ENCODE measurements at places on chromosomes 2 and 18.
A peak's percentile ranks its signal among the peaks of the same experiment; 100 is the strongest.

DNA sequence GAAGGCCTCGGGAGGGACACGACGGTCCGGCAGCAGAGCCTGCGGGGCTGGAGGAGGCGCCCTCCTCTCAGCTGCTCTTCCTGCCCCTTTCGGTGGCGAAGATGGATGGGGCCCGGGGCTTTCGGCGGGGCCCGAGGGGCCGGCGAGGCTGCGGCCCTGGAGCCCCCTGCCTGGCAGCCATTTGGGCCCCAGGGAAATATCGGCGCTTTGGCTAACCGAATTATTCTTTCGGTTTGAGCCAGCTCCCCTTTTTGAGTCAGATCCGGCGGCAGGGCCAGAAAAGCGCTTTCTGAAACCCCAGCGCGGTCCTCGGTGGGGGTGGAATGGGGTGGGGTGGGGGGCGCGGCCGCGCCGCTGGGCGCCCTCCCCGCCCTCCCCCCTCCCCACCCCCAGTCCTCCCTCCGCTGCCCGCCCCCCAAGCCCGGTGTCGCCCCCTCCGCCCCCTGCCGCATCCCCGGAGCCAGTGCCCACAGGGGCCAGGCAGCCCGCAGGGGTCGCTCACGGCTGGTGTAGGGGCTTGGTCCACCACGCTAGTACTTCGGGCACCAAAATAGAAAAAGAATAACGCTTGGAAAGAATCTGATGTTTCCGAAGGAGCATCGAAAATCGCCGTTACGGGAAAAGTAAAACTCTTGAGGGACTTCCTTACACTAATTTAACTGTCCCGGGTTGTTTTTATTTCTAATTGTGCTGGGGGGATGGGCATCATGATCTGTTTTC, 9.1 kb upstream of the ARID5A start:
- DNase-seq, result peak; percentile 92

GRCh38 chr2:160379399-160379798, 114.2 kb downstream of the RBMS1 start:
- DNase-seq, result no peak

DNA sequence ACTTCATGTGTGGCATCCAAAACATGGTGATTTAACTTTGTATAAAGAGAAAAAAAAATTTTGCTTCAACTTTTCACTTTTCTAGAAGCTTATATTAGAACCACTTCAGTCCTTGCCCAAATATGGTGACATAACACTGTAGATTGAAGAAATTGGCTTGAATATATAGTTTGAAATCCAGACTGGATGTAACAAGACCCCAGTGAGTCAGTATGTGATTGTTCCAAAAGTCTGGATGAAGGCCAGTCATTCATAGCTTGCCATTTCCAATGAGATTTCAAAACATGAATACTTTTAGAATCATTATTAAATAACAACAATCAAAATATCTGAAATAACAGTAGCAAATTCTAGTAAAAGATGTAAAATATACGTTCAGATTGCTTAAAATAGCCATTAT, 104.8 kb upstream of the FN1 start:
- no peak for DNase-seq

DNA sequence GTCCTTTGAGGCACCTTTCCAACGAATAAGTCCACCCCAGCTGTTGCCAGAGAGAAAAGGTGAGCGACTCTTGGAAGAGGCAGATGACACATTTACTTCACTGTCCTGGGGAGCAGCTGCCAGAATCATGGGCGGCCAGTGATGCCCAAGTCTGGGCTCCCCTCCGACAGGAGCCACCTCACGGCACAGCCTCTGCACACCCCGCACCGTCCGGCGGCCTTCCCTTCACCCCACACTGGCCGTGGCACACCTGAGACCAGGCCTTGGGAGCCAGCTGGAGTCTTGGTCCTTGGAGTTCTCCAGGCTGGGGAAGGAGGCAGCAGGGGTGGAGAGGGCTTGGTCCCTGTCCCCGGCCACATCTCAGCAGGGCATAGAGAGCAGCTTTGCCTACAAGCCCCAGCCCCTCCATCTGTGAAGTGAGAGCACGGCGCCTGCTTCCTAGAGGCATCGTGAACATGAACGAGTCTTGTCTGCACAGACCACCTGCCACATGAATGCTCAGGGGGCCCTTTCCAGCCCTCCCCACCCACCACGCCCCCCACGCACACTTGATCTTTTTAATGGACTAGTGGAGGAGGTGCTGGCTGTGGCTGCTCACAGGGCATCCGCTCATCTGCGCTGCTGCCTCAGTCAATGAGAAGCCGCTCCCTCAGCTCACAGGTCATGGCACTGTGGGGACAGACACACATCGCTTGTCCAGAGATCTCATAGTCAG, 400.2 kb upstream of the MYT1L start:
- no peak for DNase-seq

DNA sequence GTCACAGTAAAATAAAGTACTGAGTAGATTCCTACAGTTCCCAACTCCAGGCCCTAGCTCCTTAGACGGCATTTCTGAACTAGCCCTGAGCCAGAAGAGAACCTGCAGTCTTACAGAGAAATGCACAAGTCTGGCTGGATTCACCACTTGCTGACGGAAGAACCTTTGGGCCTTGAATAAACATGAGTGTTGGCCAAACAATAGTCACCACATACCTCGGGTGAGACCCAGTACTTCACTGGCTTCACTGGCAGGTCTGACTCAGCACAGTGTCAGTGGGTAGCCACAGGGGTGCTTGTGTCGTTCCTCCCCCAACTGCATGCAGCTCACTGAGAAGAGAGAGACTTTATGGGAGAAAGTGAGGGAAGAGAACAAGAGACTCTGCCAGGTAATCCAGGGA, 88.9 kb downstream of the TMEM185B start:
- DNase-seq, result no peak

GRCh38 chr2:231640641-231641111, 48.0 kb downstream of the TEX44 start:
- no peak for DNase-seq

- DNase-seq, result no peak
Observed at GRCh38 chr18:2036086-2036485, 535.2 kb downstream of the METTL4 start.

DNA sequence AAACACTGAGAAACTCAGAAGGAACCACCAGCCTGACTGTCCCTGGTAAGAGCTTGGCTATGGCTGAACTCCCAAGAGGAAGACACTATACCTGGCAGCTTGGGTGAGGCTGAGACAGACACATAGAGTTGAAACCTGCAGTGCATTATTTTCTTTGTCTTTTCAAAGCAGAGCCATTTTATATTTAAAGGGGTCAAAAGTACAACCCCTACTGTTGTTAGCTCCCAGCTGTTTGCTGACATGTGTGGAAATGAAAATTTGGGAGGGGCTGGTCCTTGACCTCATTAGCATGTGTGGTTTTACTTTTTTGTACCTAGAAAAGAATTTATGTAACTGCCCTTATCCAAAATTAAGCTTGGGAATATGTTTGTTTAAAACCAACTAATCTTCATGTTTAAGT, 309.0 kb downstream of the RPRM start:
- DNase-seq, result no peak

DNA sequence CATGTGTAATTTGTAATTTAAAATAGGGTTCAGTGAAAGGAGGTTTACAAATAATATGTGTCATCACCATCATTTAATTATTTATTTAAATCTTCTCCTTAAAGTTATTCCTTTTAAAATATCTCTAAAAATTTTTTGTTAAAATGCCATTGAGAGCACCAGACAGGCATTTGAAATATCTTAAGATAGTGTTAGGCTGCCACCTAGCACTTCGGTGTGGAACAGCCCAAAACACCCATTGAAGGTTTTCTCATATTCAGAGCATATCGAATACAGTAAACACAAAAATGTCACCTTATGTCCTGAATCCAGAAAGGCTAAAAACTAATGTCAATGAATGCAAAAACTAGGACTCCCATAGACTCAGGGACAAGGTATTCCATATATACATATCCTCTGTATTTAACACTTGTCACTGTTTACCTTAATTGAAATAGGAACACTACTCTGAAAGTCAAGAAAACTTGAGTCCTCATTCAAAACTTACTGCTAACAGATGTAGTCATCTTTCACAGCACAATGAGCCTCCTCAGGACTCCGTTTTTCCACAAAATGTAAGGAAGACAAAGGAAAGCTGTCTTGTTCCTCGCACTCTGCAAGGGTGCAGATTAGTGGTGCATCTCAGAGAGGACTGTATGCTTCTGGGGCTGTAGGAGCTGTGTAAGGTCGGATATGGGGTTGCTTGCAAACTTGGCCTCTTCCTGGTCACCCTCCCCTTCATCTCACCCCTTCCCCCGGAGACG, 329.5 kb downstream of the PAX3 start:
- peak; percentile 21 for DNase-seq

DNA sequence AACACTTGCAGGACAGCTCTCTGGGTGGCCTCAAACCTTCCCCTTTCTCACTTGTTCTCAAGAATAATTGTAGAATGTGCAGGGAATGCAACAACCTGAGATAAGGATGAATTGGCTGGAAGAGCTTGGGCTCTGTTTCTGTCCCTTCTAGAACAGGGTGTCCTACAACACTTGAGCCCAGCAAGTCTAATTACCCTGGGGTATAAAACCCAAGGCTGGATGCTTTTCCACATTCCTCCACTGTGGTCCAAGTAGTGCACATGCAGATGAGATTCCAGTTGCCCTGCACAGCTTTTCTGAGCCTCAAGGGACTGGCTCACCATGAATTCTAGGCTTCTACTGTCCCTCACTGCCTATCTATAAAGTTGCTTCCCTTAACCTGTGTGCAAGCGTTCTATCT, 140.8 kb upstream of the SPATS2L start:
- no peak for DNase-seq

DNA sequence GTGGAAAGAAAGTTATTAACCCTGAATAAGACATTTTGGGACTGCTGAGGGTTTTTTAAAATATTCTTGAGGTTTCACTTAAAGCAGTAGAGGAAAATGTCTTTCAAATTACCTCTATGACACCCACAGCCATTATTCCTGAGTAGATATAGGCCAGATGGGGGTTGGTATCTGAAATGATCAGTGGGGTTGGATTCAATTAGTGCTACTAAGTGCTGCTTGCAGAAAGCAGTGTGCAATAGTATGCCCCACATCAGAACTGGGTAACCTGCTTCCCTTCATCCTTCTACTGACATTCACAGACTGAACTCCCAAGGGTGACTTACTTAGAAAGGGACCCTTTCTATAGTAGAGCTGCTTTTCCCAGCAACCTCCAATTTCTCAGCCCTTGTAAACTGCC, 7.3 kb upstream of the ETAA1 start:
- DNase-seq, result no peak

DNA sequence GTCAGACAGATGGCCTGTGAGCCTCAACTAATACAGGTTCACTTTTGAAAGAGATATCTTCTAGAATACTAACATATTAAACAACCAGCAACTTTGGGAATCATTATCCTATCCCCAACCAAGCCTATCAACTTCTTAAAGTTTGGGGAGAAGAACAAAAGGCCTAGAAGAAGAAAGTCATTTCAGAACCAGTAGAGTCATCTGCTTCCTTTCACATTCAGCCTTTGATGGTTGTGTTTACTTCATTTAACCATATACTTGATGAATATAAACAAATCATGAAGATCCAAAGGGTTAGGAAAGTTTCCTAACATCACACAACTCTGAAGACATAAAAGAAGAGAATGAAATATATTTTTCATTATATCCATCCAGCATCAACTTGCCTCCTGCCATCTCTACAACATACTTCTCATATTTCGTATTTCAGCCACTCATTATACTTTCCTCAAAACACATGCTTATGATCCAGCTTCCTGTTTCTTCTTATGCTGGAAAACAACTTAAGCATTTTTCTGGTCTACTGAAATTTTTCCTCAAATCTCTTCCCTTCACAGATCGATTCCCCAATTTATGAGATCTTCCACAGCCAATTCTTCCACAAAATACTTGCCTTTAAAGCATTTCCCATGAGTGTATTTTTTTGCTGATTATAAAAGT, 114.3 kb downstream of the CACNB4 start:
- peak; percentile 4 for DNase-seq

DNA sequence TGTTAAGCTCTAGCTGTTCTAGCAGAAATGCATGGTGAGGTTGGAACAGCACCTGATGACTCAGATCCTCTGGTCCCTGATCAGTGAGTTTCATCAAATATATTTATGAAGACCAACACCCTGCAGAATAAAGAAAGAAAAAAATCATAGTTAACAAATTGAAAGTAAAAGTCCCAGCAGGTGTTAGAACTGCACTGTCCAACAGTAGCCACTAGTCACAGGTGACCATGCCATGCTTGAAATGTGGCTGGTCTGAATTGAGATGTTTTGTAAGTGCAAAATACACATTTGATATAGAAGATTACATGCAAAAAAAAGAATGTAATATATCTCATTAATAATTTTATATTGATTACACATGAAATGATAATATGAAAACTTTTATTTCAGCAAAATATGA, 1010.7 kb upstream of the ZEB2 start:
- no peak for DNase-seq

- no peak for DNase-seq
Observed at GRCh38 chr2:44983836-44984604, 25.2 kb downstream of the SIX2 start.

DNA sequence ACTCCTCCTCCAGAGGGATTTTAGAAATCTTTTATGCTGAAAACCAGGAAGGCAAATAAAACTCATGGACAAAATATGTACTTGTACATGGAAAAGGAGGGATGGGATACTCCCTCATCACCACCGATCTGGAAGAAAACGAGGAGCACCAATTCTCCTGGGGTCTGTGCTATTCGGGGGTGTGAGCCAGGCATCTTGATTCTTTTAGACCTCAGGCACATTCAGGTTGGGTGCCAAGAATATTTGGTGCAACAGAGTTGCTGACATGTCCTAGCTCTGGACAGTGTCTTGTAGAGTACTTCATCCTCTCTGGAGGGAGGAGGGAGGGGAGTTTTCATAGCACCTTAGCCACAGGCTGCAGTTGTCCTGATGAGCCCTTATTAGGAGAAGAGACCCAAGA, 163.0 kb downstream of the PRKCE start:
- no peak for DNase-seq

GRCh38 chr2:23659773-23660172, 267.1 kb downstream of the ATAD2B start:
- DNase-seq, result no peak
